BE2C (cell line): ENCODE measurements at places on chromosomes 4 and X.

DNA sequence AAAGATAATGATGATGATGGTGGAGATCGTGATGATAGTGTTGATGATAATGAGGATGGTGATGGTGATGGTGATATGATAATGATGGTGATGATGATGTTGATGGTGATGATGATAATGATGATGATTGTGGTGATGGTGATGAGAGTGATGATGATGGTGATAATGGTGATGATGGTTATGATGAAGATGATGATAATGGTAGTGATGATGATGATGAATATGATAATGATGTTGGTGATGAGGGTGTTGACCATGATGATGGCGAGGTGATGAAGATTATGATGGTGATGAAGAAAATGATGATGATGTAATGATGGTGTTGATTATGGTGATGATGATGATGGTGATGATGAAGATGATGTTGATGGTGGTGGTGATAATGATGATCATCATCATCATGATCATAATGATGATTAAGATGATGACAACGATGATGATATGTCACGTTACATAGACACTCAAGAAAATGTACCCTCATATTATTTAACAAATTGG, 1106.4 kb downstream of the NLGN4X start:
- DNase-seq = no peak

DNA sequence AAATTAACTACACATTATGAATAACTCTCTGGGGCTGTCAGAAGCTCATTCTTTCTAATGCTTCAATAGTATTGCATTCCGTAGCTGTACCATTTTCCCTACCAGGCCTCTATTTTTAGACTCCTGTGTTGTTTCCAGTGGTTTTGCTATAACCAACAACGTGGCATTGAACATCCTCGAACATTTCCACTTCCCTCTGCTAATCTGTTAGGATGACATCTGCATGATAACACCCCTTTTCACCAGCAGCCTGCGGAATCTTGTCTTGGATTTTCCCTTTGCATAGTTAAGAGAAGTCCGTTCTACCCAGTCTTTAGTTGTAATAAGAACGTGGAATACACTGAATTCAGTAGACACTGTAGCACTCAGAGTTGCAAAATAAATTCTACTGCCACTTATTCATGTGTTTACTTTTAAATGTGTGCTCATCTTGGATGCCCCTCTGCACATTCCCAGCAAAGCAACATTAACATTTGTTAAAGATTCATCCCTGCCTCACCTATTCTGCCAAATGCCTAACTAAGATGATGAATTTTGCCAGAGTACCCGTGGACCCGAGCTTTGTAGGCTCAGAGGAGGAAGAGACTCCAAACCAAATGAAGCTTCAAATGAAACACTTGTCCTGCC, 55.6 kb downstream of the SEL1L3 start:
- DNase-seq = no peak

DNA sequence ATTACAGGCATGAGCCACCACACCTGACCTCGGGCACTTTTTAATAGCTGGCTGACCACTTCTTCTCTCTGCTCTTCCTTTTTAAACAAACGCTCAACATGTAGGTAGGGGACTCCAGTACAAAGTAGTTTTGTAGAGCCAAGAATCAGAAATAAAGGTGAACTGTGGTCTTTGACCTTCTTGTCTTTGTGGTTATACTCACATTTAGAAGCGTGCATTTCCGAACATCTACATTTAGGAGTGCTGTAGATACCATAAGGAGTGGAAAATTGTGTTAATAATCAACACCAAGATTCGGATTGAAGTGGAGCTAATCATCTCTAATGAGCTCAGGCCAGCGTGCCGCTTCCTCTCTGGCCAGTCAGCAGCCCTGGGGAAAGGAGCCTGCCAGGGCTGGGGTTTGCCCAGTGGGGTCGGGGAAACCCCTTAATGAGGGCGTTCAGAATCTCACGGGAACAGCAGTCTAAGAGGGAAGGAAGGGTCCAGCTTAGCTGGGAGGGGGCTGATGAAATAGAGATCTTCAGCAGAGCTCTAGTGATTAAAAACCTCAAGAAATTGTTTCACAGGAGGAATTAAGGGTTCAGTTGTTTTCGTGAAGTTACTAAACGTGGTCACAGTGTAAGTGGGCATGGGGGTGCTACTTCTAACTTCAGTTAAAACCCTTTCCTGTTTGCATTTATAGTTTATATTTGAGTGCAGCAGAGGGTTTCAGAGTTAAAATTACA, 81.2 kb downstream of the GAB1 start:
- no peak for DNase-seq

- DNase-seq = no peak
Measured at GRCh38 chr4:110231869-110232268, 33.5 kb upstream of the ELOVL6 start.

GRCh38 chrX:13760426-13760825, 25.9 kb downstream of the OFD1 start:
- DNase-seq = no peak

DNA sequence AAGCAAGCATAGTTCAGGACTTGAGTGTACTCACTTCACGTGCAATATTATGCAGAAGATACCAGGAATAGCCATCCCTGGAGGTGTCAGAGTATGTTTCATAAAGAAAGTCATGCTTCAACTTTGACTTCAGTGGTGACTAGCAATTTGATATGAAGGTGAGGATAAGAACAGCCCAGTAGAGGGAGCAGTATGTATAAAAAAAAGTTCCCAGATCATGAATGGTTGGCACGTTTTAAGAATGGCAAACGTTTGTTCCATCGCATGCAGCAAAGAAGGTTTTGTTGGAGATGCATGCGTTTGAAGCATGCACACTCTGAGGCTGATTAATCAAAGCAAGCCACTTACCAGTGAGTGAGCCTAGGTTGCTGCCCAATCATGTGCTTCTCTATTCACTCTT, 33.5 kb upstream of the SLITRK4 start:
- DNase-seq = no peak

- peak; percentile 17 for DNase-seq
Measured at GRCh38 chr4:41693629-41694028, 54.9 kb downstream of the PHOX2B start.

DNA sequence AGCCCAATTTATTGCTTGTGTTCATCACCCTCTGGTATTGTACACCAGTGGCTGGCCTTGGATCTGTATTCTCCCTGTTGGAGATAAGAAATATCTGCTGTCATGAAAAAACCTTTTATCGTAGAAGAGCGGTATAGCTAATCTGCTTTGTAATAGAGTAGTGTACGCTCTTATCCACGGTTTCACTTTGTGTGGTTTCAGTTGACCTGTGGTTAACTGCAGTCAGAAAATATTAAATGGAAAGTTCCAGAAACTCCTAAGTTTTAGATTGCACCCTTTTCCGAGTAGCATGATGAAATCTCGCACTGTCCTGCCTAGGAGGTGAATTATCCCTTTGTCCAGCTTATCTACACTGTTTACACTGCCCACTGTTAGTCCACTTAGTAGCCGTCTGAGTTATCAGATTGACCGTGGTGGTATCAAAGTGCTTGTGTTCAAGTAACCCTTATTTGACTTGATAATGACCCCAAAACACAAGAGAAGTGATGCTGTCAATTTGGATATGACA, 42.4 kb downstream of the KDM6A start:
- DNase-seq = peak; percentile 17

DNA sequence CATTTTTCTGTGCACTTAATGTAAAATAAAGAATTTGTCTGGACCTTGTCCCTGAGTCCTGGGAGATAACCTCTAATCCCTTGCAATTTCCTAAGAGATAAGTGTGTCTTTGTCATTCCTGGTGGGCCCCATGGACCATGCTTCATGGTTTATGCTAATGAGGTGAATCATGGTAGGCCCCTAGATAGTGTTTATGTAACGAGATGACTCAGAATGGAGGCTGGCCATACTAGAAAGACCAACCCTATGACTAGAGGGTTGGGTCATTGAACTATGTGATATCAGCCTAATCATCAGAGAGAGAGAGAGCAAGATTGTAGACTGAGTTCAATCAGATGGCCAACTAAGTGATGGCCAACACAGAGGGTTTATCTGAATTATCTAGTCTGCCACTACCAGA, 64.2 kb upstream of the NHSL2 start:
- no peak for DNase-seq

- no peak for DNase-seq
Measured at GRCh38 chrX:50705042-50705441, 109.0 kb downstream of the SHROOM4 start.

DNA sequence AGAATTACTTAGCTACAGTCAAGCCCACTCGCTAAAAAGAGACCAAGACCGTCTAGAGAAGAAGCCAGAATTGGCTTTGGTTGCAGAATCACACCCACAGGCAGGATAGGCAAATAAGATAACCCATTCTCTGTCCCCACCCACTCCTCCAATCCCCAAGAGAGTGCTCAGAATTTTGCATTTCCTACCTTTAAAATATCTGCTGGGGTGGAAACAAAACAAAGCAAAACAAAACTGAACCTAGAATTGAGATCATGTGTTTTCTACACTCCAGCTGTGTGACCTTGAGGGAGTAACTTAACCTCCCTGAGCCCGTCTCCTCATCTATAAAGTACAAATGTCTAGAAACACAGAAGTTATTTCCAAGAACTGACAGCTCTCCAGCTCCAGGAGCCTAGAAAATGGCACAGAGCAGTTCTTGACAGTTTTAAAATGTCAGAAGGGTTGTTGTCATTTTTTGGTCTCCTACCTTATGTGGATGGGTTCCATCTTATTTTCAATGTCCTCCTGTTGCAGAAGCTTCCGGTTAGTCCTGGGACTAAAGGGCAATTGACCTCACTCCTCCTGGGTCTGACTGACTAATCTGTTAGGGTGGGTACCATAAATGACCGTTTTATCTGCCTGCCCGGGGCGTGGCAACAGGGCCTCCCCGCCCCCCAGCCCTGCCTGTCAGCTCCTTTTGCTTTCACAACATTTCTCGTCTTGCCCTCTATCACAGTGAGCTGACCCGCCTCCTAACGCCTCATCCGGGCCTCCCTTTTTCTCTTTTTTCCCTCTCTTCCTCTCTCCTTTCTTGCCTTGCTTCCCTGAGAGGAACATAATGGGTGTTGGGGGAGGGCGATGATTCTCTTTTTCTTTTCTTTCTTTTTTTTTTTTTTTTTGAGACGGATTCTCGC, 114.0 kb downstream of the RBM47 start:
- no peak for DNase-seq

DNA sequence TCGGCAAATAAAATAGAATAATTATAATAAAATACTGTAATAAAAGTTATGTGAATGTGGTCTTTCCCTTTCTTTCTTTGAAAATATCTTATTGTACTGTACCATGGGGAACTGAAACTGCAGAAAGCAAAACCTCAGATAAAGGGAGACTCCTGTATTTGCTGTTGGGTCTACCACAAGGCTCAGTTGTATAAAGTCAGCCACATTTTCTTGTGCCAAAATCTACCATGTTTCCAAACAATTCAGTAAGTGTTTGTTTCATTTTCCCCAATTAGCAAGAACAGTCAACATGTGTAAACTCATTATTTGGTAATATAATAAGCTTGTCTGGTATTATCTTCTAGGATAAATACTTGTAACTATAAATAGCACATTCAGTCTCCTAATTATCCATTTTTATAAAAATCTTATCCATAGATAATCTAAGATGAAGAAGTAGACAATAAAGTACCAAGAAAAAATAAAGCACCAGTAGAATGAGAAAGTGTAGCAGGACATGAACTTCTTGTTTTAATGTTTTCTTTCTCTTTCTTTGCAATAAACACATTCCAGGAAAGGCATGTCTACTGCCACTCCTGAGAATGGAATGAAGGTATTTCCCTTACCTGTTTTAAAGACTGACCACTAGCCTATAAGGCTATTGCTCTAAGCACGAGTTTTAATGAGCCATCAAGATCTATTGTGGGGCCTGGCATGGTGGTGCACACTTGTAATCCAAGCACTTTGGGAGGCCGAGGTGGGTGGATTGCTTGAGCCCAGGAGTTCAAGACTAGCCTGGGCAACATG, 15.0 kb upstream of the OTUD4 start:
- no peak for DNase-seq

DNA sequence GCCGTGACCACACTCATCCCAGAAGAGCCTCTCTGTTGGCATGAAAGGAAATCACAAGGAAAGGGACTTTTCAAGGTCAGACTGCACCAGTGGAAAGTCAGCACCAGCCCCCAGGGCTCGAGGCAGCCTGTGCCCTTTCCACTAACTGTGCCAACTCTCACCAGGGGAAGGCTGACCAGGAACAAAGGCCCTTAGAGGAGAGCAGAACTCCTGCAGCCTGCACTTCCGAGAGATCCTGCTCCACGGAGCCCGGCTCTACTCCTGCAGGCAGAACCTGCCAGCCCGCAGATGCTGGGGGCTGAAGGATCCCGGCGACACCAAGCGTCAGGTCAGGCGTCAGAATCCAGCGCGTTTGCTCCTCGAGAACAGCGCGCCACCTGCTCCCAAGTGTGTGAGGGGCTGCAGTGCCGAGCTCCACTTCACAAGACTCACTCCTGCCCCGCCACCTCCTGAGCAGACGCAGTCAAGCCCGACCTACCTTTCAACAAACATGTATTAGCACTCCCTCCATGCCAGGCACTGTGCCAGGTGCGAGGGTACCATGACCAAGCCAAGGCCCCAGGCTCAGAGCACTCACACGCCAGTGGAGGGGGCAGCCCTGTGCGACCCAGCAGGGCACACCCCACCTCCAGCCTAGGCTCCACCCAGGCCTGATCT, 13.6 kb upstream of the HELT start:
- peak; percentile 26 for DNase-seq

DNA sequence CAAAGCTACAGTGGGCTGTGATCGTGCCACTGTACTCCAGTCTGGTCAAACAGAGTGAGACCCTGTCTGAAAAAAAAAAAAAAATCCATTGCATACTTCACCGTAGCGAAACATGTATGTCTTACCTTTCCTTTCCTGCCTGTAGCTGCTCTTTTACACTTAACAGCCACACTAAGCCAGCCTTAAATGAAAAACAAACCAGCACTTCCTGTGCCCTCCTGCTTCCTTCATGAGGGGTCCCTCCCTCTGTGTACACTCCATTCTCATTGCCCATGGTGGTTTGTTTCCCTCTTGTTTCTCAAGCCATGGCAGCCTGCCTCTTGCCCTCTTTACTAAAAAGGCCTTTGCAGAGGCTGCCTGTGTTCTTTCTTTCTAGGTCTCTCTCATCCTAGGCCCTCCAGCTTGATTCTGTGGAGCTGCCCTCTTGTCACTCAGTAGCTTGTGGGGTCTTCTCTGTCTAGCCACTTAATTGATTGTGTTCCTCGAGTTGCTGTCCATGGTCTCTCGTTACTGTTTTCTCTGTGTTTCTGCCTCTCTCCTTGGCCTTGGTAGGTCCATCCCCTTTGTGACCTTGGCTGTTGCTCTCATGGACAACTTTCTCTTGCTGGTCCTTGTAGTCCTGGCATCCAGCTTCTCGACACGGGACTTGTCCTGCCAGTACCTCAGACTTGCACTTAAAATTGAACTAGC, 52.1 kb upstream of the MSANTD1 start:
- no peak for DNase-seq

- no peak for DNase-seq
Measured at GRCh38 chr4:169249214-169249973, 21.4 kb downstream of the SH3RF1 start.

DNA sequence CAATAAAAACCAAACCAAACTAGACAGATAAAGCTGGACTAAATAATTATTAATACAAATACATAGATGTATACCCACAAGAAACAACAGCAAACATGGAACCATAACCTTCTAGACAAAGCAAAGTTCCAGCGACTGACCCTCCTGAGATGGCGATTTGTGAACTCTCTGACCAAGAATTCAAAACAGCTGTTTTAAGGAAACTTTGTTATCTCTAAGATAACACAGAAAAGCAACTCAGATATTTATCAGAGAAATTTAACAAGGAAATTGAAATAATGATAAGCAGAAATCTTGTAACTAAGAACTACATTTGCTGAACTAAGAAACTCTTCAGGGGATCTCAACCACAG, 23.4 kb upstream of the MTHFD2L start:
- no peak for DNase-seq

GRCh38 chr4:184805462-184806228, 20.1 kb downstream of the ACSL1 start:
- DNase-seq = peak; percentile 38
